Kasumi-1 (cell line): ENCODE measurements at places on chromosomes 13 and 19.

GRCh38 chr19:13132471-13133180 is 14.6 kb downstream of the NACC1 start:
- no peak for DNase-seq

DNA sequence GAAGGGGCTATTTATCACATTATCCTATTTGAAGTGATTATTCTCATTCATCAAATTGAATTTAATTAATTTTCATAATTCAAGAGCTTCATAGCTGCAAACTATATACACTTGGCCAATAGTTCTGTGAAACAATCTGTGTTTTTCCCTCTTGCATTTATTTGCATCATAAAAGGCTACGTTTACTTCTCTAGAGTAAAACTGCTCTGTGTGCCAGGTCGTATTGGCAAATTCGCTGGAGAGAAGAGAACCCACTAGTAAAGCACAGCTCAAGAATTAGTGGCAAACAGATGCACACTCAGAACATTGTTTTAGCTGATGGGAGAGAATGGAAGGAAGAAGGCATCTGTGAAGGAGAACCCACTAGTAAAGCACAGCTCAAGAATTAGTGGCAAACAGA is 81.8 kb downstream of the CYSLTR2 start:
- DNase-seq: no peak

- peak; percentile 55 for DNase-seq
Measured at GRCh38 chr13:42478531-42479156, 95.3 kb upstream of the TNFSF11 start.

- DNase-seq: no peak
Measured at GRCh38 chr19:45182758-45183157, 4.2 kb downstream of the BLOC1S3 start.

DNA sequence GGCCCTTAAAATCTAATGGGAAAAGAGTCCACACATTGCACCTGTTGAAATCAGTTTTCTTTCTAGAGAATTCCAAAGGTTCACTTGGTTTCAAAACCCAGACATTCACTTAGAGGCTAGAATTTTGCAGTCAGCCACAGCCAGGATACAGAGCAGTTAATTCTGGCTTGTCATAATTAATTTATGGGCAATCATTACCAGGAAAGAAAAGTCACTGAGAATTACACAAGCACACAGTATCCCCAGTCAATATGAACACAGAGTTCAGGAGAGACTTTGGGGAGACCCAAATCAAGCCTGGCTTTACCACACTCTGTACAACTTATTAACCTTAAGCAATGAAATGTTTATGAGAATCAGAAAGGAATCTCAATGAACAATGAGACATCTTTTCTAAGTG is 224.3 kb upstream of the SOX21 start:
- no peak for DNase-seq

DNA sequence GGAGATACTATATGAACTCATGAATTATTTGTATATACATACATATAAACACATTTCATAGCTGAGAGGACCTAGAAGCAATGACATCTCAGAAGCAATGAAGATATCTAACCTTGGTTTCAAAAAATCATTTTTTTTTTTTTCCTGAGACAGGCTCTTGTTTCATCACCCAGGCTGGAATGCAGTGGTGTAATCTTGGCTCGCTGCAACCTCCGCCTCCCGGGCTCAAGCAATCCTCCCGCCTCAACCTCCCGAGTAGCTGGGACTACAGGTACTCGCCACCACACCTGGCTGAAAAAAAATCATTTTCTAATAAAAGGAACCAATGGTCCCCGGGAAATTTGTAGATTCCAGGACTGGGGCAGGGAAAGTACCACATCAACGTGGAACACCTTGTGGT is 4.0 kb downstream of the ZNF565 start:
- DNase-seq: no peak

- no peak for DNase-seq
Measured at GRCh38 chr13:111911754-111912452, 155.0 kb upstream of the SOX1 start.

DNA sequence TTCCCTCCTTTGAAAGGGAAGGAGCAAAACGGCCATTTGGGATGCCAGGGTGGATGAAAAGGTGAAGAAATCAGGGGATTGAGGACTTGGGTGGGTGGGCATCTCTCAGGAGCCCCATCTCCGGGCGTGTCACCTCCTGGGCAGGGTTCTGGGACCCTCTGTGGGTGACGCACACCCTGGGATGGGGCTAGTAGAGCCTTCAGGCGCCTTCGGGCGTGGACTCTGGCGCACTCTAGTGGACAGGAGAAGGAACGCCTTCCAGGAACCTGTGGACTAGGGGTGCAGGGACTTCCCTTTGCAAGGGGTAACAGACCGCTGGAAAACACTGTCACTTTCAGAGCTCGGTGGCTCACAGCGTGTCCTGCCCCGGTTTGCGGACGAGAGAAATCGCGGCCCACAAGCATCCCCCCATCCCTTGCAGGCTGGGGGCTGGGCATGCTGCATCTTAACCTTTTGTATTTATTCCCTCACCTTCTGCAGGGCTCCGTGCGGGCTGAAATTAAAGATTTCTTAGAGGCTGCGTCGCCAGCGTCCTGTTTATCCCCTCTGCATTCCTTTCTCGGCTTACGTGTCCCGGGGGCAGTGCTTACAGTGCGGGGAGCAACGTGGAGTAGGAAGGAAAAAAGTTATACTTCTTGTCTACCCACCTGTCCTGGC is 15.2 kb upstream of the S1PR4 start:
- peak; percentile 53 for DNase-seq

GRCh38 chr19:30871979-30872378 is 477.3 kb downstream of the TSHZ3 start:
- no peak for DNase-seq

- DNase-seq: no peak
Measured at GRCh38 chr13:26323764-26324163, 69.8 kb downstream of the CDK8 start.

- DNase-seq: no peak
Measured at GRCh38 chr13:52848455-52849195, at the start of gene PCDH8. Gene PCDH8, minus strand, starts transcription at chr13:52848640. Its CDS starts 204 bp downstream, at chr13:52848436.

GRCh38 chr13:25753976-25754375 is 297.8 kb downstream of the SHISA2 start:
- DNase-seq: no peak

- peak; percentile 56 for DNase-seq
Measured at GRCh38 chr19:679418-680286, 3.5 kb downstream of the FSTL3 start.

DNA sequence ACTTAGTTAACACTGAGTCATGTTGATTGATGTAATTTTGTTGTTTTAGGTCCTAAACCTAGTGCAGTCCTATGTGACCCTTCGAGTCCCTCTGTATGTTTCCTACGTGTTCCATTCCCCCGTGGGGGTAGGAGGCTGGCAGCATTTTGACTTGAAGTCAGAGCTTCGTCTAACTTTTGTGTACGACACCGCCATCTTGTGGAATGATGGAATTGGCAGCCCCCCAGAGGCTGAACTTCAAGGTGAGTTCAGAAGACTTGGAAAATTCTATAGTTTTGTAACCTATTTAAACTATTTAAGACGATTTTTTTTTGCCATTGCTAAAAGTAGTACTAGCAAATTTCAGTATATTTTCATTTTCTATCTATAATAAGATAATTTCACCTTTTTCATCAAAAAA is 117.9 kb downstream of the STOML3 start:
- DNase-seq: peak; percentile 2

GRCh38 chr19:40331052-40331451 is 17.1 kb downstream of the C19orf47 start:
- no peak for DNase-seq

DNA sequence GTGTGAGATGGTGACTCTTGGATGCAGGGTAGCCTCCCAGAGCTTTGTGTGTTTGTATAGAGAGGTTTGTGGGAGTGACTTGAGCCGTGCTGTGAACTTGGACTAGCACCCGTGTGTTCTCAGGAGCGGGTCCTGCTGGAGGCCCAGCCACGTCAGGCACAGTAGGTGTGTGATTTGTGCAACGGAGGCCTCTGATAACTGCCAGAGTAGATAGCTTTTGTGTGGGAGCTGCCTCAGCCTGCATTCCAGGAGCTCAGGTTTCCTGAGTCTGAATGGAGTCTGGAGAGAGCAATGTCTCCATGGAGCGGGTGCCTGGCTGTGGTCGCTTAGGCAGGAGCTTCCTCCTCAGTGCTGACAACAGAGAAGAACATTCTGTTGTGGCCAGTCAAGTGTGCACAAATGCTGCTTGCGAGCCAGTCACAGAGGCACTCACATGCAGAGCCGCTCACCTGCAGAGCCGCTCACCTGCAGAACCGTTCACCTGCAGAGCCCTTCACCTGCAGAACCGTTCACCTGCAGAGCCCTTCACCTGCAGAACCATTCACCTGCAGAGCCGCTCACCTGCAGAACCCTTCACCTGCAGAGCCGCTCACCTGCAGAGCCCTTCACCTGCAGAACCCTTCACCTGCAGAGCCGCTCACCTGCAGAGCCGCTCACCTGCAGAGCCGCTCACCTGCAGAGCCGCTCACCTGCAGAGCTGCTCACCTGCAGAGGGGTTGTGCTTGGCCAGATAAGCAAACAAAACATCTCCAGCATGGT is 32.6 kb downstream of the TFDP1 start:
- peak; percentile 38 for DNase-seq

GRCh38 chr19:36100476-36100875 is 10.5 kb upstream of the OVOL3 start:
- no peak for DNase-seq

DNA sequence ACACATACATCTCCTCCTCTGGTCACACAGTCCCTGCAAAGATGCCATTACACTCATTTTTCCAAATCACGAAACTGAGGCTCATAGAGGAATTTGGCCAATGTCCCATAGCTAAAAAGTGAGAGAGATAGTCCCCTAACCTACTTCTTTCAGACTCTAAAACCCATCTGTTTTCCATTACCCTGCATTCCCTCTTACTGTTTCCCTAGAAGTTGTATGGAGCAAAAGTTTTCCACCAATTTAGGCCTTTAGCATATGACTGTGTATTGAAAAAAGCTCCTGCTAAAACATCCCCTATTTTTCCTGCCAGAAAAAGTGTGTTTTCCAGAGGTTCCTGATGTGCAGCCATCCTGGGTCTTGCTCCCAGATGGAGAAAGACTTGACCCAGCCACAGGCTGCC is 16.3 kb downstream of the SERP2 start:
- DNase-seq: no peak

- DNase-seq: no peak
Measured at GRCh38 chr13:30078059-30078458, 227.6 kb upstream of the UBL3 start.

DNA sequence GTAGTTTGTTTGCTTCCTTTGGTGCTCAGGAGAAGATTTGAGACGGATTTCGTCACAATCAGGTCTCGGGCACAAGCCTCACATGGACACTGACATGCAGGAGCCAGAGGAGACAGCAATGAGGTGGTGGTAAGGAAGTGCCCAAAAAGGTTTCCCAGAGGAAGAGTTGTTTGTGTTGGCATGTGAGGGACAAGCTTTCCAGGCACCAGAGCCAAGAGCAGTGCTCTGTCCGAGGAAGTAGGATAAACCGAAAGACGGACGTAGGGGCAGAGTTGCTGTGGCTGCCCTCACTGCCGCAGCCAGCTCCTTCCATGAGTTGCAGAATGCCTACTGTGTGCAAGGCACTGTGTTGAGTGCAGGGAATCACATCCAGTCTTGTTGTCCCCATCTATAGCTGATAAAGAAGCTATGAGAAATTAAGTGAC is 27.7 kb downstream of the SAE1 start:
- DNase-seq: no peak

- DNase-seq: no peak
Measured at GRCh38 chr13:35804901-35805300, 326.3 kb downstream of the DCLK1 start.

GRCh38 chr19:5801796-5802619 is 2.9 kb upstream of the NRTN start:
- no peak for DNase-seq

DNA sequence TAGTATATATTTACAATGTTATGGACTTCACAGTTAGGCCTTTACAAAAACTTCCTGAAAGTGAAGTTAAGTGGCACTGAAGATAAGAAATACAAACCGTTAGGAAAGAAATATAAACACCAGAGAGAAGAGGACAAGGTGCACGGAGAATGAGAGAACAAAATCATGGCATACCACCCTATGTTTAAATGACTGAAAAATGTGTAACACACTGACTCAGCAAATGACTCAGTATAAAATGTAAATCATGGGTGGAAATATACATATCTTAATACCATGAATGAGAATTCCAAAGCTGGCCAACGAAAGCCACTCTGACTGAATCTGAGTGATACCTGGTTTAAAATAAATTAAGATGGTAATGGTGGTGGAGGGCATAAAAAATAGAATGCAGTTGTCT is 260.8 kb downstream of the DNAJC15 start:
- no peak for DNase-seq

DNA sequence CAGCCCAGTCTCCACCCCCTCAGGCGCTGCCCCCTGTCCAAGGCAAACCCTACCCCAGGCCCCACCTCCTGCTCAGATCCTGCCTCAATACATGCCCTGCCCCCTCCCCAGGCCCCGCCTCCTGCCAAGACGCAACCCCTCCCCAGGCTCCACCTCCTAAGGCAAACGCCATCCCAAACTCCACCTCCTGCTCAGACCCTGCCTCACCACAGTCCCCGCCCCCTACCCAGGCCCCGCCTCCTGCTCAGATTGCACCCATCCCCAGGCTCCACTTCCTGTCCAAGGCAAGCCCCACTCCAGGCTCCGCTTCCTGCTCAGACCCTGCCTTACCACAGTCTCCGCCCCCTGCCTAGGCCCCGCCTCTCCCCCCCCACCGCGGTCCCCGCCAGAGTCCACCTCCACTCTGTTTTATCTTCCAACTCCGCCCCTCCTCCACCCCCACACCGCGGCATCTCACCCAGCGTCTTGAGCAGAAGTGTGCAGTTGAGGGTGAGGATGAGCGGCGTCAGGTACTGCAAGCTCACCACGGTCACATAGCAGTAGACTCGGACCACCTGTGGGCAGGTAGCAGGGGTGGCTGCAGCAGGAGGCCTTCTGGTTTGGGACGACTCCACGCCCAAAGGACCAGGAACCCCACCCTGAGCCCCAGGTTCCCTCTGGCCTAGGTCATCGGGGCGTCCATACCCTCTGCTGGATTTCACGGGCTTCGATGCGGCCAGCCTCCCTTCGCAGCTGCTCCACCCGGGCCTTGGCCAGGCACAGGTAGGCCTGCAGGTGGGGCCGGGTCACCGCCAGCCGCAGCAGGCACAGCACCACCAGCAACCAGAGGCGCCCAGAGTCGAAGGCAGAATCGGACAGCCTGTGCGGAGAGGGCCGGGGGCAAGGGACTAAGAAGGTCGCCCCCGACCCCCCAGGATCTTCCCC is 17.7 kb downstream of the TMEM161A start:
- DNase-seq: peak; percentile 5

DNA sequence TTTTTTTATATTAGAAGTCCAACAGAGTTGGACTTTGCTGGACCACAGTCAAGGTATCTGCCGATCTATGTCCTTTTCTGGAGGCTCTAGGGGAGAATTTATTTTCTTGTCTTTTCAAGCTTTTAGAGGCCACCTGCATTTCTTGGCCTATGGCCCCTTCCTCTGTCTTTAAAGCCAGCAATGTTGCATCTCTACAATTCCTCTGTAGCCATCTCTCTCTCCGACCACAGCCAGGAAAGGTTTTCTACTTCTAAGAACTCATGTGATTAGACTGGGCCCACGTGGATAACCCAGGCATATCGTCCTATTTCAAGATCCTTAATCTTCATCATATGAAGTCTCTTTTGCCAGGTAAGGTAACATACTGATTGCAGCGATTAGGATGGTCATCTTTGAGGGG is 43.5 kb upstream of the RGCC start:
- DNase-seq: no peak
